Muscle of back (tissue), 13 donors: ENCODE measurements at places on chromosomes 16 and 17.

- no peak for DNase-seq
These were observed 39.2 kb upstream of the IRX3 start for GRCh38 chr16:54325616-54326265.

GRCh38 chr16:68197250-68197649, 38.7 kb downstream of the ESRP2 start:
- no peak for DNase-seq

DNA sequence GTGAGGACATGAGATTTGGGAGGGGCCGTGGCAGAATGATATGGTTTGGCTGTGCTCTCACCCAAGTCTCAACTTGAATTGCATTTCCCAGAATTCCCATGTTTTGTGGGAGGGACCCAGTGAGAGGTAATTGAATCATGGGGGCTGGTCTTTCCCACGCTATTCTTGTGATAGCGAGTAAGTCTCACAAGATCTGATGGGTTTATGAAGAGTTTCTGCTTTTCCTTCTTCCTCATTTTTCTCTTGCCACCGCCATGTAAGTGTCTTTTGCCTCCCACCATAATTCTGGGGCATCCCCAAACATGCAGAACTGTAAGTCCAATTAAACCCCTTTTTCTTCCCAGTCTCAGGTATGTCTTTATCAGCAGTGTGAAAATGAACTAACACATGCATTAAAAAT, 40.6 kb downstream of the CCT6B start:
- no peak for DNase-seq

GRCh38 chr17:43645765-43646481, 15.8 kb downstream of the MEOX1 start:
- peak; percentile 93 for DNase-seq

- DNase-seq: no peak
These were observed 82.4 kb downstream of the PLCG2 start for GRCh38 chr16:81861503-81861902.

- peak; percentile 60 for DNase-seq
These were observed 1.5 kb downstream of the FBRS start for GRCh38 chr16:30659507-30660423.

DNA sequence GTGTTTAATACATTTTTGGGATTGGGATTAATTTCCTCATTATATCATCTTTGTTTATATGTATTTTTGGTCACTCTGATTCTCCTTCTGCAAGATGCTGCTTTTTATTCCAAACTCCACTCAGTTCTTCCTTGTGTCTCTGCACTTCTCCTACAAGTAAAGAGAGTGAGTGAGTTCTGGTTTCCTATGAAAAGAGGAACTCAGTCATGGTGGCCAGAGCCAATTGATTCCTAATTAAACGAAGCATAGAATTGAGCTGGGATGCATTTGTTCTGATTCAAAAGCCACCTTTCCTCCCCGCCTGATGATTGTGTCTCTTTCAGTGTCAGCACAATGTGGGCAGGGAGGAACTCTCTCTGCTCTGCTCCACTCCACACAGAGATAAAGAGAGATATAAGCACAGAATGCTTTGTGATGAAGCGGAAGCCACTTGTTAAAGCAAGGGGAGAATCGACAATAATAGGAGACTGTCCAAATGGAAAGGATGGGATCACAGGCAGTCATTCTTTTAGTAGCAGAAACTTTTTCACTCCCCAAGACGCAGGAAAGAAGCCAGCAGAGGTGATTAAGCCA, 121.3 kb upstream of the GOT2 start:
- DNase-seq: no peak

DNA sequence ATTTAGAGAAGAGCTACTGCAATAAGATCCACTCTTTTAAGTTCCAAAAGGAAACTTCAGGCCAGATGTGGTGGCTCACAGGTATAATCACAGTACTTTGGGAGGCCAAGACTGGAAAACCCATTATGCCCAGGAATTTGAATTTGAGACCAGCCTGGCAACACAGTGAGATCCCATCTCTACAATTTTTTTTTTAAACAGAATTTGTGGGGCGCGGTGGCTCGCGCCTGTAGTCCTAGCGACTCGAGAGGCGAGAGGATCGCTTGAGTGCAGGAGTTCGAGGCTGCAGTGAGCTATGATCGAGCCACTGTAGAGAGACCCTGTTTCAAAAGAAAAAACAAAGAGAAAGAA, 793 bp downstream of the COG7 start:
- DNase-seq: no peak

DNA sequence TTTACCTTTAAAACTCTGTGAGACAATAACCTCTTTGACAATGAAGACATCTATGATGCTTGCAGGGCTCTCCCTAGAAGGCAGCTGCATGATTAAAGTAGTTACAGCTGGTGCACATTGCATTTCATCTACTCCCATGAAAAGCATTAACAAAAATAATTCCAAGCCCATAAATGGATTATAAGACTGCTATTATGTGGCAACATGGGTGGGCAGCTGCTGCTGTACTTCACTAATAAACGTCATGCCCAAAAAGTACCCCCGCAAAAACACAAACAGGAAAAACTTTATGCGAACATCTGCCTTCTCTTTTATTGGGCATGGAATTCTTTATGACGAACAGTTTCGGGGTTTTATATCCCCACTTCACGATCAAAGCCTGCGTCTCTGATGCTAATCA, 224.9 kb downstream of the CA10 start:
- DNase-seq: peak; percentile 57

- DNase-seq: no peak
These were observed 7.8 kb downstream of the GRB7 start for GRCh38 chr17:39745335-39746144.

- peak; percentile 75 for DNase-seq
These were observed 14.2 kb upstream of the RHBDF2 start for GRCh38 chr17:76515274-76515949.

- no peak for DNase-seq
These were observed 3.8 kb upstream of the DEF8 start for GRCh38 chr16:89944773-89945172.
